ENCODE measurements at places on chromosomes 7 and 10. TPM values are rescaled to one million over a fixed set of nuclear protein-coding genes. Genes with fewer than 3 reads are reported as not detected.
A peak's percentile ranks its signal among the peaks of the same experiment; 100 is the strongest.

DNA sequence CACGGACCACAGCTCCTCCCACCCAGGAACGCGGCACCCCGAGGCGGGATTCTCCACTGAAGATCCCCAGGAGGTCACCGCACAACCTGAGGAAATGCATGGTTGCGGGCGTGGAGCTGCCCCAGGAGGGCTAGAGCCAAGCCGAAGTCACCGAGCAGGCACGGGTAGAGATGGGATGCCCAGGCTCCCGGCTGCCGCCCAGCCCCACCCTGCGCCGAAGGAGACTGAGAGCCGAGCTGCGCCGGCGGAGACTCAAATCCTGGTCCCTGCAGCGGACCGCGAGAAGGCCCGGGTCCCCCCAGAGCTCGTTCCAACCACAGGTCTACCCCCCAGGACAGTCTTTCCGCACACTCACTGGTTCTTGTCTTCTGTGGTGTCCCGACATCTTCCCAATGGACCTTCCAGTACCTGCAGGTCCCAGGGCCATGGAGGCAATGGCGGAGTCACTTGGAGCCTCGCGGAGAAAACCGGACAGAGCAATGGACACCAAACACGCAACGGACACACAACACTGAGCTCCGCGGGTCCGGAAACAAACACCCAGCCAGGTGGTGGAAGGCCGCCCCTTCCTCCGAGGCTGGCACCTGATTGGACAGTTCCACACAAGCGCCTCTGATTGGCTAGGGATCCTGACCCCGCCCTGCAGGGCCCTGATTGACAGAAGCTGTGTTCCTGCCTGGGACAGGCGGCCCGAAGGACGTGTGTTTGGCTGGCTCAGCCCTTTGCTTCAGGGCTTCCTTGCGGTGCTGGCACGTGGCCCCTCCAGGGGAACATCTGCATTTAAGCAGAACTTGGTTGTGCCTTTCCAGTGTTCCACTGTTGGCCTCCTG is 331.9 kb upstream of the NUPR2 start:
- DNase-seq, result no peak

DNA sequence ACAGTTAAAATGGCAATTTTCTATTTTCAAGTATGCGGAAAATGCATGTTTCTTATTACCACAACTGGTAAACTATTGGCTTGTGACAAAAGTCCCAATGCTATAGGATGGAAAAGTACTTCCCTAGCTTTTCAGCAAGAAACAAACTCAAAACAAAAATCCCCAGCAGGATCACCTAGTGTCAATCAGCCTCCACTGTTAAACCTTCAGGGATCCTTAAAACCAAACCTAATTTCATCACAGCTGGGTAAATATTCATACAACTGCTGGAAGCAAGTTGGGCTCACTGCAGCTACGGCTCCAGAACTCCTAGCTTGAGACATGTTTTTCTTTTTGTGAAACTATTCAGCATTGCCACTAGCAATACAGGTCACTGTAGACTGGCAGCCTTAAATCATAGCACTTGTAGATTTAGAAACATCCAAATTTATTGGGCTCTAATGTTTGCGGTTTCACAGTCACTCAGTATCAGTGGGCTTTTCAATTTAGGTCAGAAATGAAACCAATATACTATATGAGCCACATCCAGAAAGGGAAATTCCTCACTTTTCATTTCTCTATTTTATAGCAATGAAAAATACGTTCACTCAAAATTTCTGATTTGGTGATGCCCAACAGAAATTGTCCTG is 145.2 kb upstream of the ANK3 start:
- DNase-seq, result no peak

GRCh38 chr10:124741281-124741921 is 2.8 kb downstream of the FAM53B start:
- peak; percentile 78 for DNase-seq

The CALHM3 gene
- polyA plus RNA-seq, result not detected

DNA sequence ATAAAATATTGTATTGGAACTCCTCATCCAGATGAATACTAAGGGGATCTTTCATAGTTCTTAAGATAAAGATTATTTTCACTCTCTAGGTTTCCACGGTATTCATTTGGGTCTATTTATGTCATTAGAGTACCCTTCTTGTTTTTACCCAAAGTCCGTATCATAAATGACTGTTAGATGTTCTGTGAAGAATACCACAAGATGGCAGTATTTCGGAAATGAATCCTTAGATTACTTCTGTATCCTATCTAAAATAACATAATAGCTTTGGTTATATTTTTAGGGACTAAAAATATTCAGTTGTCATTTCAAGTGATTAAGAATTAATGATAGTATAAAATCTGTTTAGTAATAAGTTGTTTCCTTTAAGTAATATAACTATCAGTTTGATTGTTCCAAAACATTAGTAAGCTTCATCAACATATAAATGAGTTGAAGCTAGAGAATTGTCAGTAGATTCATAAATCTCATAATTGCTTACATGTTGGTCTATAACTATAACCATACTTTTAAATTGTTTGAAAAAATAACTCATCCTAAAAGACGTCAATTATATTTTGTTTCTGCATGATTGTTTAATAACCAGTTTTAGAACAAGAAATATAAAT is 337.5 kb upstream of the KCND2 start:
- peak; percentile 78 for DNase-seq

DNA sequence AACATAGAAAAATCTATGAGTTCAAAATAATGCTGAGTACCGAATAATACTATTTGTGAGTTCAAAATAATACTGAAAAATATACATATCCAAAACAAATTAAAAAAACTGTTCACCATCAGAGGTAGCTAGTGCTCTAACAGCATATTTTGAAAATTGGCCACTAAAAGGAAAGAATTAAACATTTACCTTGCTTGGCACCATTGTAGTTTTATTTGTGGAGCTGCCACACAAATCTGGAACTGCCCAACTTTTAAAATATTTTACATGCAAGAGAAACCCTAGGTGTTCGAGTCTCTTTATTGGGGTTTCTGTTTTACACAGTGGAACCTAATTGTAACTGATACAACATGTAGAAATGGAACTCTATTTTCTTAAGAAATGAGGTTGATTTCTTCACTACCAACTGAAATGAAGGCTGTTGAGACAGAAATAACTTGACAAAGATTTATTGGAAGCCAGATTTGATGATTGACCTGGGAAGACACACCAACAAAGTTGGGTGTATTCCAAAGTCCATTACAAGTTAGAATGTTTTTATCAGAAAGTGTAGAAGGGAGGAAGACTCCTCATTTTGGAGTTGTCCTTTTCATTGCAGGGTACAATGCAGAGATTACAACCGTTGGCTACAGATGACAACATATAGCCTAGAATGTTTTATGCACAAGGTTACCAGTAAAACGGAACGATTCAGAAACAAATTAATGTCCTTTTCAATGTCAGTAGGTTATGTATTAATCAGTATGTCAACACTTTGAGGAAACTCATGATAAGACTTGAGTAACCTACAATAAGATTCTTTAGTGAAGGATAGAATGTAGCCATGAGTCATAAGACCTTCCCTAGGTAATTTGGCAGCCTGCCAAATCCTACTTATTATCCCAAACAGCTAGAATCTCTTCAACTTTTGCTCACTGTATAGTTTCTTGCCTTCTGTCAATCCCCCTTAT is 73.8 kb upstream of the PAPSS2 start:
- no peak for DNase-seq

DNA sequence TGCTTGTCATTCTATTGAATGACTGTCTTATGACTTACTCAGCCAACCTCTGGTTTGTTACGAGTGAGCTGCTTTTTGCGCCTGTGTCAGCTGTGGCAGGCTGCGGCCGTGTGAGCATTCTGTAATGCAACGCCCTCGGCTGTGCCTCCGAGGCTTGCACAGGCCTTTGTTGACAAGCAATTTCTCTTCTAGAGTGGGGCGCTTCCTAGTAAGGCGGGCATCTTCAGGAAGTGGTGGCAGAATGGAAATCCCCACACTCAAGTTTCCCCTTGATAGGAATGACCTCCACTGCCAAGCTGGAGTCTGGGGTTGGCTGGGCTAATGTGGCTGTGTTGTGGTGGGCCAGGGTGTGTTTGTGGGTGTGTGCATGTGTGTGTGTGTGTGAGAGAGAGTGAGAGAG is 20.2 kb upstream of the TMEM178B start:
- peak; percentile 37 for DNase-seq

The IFIT1 gene
- polyA plus RNA-seq, result 15.9 TPM

The SEMA3E gene
- polyA plus RNA-seq, result 0.31 TPM

- no peak for DNase-seq
These were observed 13.6 kb upstream of the NUP42 start for GRCh38 chr7:23168111-23168885.

- DNase-seq, result peak; percentile 29
These were observed 23.8 kb upstream of the IFIT2 start for GRCh38 chr10:89278034-89278535.

DNA sequence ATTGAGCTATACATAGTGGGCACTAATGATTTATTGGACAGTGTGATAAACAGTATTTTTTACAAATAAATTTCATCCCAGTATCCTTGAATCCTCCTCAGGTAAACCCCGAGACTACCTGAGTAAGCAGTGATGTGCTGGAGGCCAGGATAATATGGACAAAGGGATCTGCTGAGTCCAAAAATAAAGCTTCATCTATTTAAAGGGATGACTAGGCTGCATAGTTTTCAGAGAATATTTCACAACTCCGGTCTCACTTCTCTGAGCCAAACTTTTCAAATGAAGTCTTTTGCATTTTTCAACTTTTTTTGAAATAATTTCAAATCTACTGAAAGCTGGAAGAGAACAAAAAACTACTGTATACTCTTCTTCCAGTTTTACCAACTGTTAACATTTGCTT is 2.5 kb downstream of the ACTR3B start:
- DNase-seq, result no peak

- no peak for DNase-seq
These were observed 20.3 kb upstream of the NCAPG2 start for GRCh38 chr7:158724658-158725505.

DNA sequence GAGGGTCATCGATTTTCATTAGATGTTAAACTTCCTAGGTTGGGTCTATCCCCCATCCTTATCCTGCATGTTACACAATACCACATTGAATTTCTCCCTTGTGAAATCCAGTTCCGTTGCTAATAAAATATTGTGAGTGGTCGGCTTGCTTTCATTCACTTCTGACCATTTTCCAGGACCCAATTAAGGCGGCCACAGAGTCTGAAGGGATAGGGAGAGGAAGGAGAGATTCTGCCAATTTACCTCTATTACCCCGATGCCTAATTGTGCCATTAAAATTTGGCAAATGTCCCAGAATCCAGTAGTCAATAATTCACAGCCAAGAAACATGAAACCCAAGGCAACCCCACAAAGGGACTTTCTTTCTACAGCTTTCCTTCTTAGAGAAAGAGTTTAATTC is 129.9 kb downstream of the IPMK start:
- peak; percentile 79 for DNase-seq

- DNase-seq, result no peak
These were observed 2.0 kb upstream of the LZTS2 start for GRCh38 chr10:100997360-100998182.

All from brain (organoid and tissue), 16 donors.